Caco-2 (cell line): ENCODE measurements at places on chromosomes 11 and 22. TPM values are rescaled to one million over a fixed set of nuclear protein-coding genes. Genes with fewer than 3 reads are reported as not detected.

DNA sequence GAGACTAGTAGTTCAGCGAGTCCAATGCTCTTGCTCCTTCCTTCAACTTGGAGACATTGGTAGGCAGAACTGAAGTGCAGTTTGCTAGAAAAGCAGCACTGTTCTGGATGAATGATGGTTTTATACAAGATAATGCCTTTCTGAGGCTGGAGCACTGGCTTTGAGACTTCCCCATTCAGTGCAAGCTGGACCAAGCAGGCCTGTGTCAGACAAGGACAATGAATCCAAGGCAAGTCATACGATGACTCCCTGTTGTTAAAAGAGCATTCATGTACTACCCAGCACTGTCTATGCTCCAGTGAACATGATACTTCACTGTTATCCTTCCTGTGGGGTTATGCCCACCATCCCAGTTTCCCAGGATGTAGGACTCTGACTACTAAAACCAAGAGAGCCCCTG, 242.3 kb upstream of the RAG2 start:
- no peaks in the 10 kb centered on the region for H3K27me3 ChIP-seq
- no peak overlapping the region for H3K27ac ChIP-seq
- H3K36me3 ChIP-seq: no peaks in the 10 kb centered on the region
- DNase-seq: no peak

DNA sequence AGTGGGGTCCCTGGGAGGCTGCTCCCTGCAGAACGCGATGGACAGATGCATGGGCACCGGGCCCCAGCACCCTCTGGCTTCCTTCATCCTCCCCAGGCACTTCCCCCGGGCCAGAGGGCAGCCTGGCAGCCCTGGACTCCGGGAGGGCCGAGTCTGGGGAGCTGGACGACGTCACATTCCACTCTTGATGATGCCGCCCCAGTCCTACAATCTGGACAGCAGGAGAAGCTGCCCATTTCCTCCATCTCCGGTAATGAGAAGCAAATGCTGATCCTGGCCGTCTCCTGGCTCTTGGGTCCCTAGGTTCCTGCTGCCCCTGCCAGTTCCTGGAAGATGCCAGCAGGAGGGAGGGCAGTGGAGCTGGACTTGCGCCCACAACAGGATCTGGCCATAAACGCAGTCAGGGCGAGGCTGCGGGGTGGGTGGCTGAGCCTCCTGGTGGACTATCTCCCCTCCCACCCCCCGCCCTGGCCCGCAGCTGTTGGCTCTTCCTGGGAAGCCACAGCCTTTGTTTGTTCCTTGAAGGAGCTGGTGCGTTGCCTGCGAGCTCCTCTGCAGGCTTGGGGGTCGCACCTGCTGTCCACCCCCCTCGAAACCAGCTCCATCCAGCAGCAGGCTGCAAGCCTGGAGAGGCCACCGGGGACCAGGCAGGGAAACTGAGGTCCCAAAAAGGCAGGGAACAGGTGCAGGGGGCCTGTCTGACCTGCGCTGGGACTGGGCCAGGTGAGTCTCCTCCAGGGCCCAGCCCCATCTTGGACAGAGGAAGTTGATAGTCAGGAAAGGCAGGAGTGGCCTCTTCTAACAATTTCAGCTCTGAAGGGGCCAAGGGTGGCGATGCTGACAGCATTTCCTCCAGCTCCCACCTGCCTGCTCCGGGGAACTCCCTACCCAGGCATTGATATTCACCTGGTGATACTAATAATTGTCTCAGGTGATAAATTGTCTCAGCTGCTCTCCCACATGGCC, 17.9 kb upstream of the MUC6 start:
- H3K27ac ChIP-seq: no peak overlapping the region
- H3K36me3 ChIP-seq: no peaks in the 10 kb centered on the region
- H3K4me3 ChIP-seq: no peak overlapping the region
- H3K27me3 ChIP-seq: no peaks in the 10 kb centered on the region

SYCE3 gene
- not detected in 2 replicates for total RNA-seq

GRCh38 chr22:31179345-31179744, 19.4 kb downstream of the RNF185 start:
- H3K27ac ChIP-seq: no peak overlapping the region
- H3K4me1 ChIP-seq: 0 out of 2 replicates have a peak, but pooled peaks cover 3% of the 10 kb centered on the region
- DNase-seq: peak; percentile 33
- H3K36me3 ChIP-seq: no peaks in the 10 kb centered on the region

ENTHD1 gene
- not detected in 2 replicates for total RNA-seq

MOGAT2 gene
- total RNA-seq: 0.39 and 0.56 TPM in 2 replicates

DNA sequence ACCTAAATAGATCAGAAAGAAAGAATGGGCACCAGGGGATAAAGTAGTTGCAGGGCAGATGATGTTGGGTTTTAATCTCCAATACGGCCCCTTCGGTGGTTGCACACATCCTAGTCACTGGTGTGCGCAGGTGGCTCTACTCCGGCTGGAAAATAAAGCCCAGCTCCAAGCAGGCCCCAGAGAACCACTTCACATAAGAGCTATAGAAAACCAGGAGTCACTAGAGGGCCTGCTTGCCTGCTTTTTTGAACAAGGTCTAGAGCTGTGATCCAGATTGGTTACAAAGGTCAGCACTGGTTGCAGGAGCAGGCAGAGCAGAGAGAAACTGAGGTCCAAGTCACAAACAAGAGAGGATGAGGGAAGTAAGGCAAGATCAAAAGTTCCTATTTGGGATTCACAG, 41.5 kb upstream of the MS4A8 start:
- no peaks in the 10 kb centered on the region for H3K4me1 ChIP-seq
- peak; percentile 20 for DNase-seq
- no peak overlapping the region for H3K27ac ChIP-seq
- no peaks in the 10 kb centered on the region for H3K27me3 ChIP-seq
- H3K4me3 ChIP-seq: no peak overlapping the region
- no peaks in the 10 kb centered on the region for H3K36me3 ChIP-seq

TSSK2 gene
- total RNA-seq: not detected in 2 replicates

ZFPL1 gene
- 44.5 and 46.0 TPM in 2 replicates for total RNA-seq

- peak overlapping the region; percentile 75 for H3K27ac ChIP-seq
- peaks cover 91% of the 10 kb centered on the region for H3K4me1 ChIP-seq
- no peak for DNase-seq
Measured at GRCh38 chr11:75147875-75148263, 3.0 kb upstream of the SLCO2B1 start.

DNA sequence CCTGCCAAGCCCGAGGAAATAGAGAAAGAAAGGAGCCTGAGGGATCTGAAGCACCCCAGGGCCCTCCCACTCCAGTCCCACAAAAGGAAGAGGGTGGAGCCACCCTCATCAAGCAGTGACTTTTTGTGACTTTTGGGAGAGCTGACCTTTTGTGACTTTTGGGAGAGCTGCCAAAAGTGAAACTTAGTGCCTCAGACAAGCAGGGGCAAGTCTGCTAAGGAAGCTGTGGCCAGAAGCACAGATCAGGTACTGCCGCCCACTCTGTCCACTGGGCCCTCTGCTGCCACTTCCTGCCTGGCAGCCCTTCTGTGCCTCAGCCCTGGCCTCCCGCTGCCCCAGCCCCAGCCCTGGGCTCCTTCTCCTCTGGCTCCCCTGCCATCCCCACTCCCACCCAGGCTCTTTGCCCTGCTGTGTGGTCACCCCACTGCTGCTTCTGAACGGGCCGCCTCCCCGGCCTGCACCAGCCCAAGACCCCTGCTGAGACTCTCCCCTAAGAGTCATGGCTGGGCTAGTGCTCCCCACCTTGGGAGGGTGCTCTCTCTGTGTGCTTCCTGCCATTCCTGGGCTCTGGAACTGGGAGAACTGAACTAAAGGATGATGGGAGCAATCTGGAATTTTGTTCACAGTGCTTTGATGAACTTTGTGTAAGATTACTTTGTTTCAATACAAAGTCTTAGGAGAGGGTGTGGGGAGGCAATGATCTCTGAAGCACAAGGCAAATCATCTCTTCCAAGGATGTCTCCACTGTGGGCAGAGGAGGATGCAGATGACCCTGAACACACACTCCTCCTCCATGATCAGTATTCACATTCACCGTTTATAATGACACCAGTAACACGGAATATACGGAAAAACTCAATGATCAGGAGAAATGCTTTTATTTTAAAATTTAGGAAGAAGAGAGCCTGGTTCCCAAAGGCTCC, at the start of gene APOBEC3H:
TSS of gene APOBEC3H (plus strand) at position 147 of the 923 bp plus-strand sequence. CDS start 3,035 bp downstream, outside the sequence.
- no peaks in the 10 kb centered on the region for H3K36me3 ChIP-seq
- no peaks in the 10 kb centered on the region for H3K27me3 ChIP-seq
- no peaks in the 10 kb centered on the region for H3K4me1 ChIP-seq
- no peak within 1 kb of the TSS for H3K4me3 ChIP-seq
- DNase-seq: no peak
- H3K27ac ChIP-seq: no peak within 1 kb of the TSS

DDI1 gene
- total RNA-seq: not detected in 2 replicates

DNA sequence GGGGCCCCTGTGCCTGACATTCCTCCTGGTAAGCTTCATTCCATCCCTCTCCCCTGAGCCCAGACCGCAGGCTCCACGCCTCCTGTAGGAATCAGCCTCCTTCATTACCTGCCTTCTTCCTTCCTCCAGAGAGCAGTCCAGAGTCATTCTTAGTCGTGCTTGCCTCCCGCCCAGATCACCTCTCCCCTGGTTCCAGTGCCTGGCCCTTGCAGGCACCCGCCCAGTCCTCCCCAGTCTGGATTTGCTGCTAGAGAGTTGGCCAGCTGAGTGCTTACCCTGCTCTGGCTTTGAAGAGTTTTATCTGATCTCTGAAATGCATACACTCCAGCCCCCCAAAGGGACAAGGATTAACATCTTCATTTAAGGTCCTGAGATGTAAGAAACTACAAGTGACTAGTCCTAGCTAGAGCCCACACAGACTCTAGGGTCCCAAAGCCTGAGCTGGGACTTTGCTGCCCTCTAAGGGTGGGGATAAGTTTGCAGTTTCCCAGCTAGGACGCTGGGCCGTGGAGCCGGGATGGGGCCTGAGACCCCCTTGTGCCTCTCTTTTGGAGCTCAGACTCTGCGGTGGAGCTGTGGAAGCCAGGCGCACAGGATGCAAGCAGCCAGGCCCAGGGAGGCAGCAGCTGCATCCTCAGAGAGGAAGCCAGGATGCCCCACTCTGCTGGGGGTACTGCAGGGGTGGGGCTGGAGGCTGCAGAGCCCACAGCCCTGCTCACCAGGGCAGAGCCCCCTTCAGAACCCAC, 1.6 kb downstream of the NR1H3 start:
- peaks cover 39% of the 10 kb centered on the region for H3K4me1 ChIP-seq
- H3K27me3 ChIP-seq: no peaks in the 10 kb centered on the region
- H3K27ac ChIP-seq: peak overlapping the region; percentile 53
- peak; percentile 71 for DNase-seq

CRYBB3 gene
- total RNA-seq: 0.65 TPM in 1 of 2 replicates, not detected in the other

APOL4 gene
- total RNA-seq: not detected in 2 replicates

DNA sequence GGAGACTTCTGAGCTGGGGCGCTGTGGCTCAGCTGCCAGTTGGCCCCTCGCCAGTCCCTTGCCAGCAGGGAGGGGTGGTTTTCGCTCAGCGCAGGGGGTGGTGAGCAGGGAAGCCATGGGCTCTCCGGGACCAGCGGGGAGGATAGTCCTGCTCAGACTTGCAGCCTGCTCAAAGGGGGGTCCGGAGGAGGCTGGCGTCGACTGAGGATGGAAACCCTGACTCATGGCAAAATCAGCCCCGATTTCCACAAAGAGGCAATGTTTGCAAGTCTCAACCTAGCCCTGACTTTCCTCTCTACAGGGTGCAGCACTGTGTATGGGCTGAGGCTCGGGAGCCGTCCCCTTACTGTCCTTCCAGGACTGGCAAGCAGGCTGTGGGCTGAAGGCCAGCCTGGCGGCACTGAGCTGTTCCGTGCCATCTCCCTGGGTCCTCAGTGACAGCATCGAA, 35.1 kb downstream of the FBLN1 start:
- H3K27ac ChIP-seq: no peak overlapping the region
- DNase-seq: no peak
- H3K27me3 ChIP-seq: no peaks in the 10 kb centered on the region
- no peaks in the 10 kb centered on the region for H3K4me1 ChIP-seq

DDTL gene
- 4.1 and 6.2 TPM in 2 replicates for total RNA-seq

APOA4 gene
- 1.8 and 3.3 TPM in 2 replicates for total RNA-seq

GRCh38 chr11:86346513-86346912, 28.2 kb upstream of the CCDC81 start:
- no peak overlapping the region for H3K4me3 ChIP-seq
- no peaks in the 10 kb centered on the region for H3K36me3 ChIP-seq
- no peak overlapping the region for H3K27ac ChIP-seq
- no peak for DNase-seq
- H3K4me1 ChIP-seq: no peaks in the 10 kb centered on the region

DNA sequence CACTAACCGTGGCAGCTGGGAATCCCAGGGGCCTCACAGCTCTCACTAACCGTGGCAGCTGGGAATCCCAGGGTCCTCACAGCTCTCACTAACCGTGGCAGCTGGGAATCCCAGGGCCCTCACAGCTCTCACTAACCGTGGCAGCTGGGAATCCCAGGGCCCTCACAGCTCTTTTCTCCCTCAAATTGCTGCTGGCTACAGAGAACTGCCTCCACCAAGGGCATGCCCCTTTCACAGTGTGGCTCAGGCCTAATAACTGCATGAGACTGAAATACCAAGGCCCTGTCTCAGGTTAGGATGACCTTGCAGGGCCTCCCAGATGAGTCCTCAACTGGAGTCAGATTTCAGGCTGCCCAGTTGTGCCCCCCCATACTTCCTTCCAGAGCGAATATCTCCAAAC, 35.1 kb upstream of the GGTLC2 start:
- H3K4me3 ChIP-seq: no peak overlapping the region
- DNase-seq: no peak
- H3K27me3 ChIP-seq: no peaks in the 10 kb centered on the region; the same call in 1 of the 2 replicates
- H3K27ac ChIP-seq: no peak overlapping the region
- no peaks in the 10 kb centered on the region for H3K36me3 ChIP-seq
- H3K4me1 ChIP-seq: no peaks in the 10 kb centered on the region

OR4B1 gene
- total RNA-seq: not detected in 2 replicates

GRCh38 chr11:112361396-112361795, 100.7 kb upstream of the PLET1 start:
- no peaks in the 10 kb centered on the region for H3K4me1 ChIP-seq
- H3K27ac ChIP-seq: no peak overlapping the region
- DNase-seq: no peak
- no peak overlapping the region for H3K4me3 ChIP-seq
- H3K36me3 ChIP-seq: no peaks in the 10 kb centered on the region

- peaks cover 12% of the 10 kb centered on the region for H3K4me1 ChIP-seq
- no peaks in the 10 kb centered on the region; the same call in 1 of the 2 replicates for H3K36me3 ChIP-seq
- no peak for DNase-seq
- H3K4me3 ChIP-seq: peak overlapping the region; percentile 75
- no peaks in the 10 kb centered on the region for H3K27me3 ChIP-seq
Measured at GRCh38 chr22:37609240-37610152, 862 bp downstream of the GGA1 start.

DERL3 gene
- 4.4 and 5.4 TPM in 2 replicates for total RNA-seq
